ENCODE measurements at places on chromosomes 2 and 18.

- DNase-seq = no peak
Measured at GRCh38 chr2:25335971-25336370, 5.8 kb downstream of the DNMT3A start.

GRCh38 chr18:50559752-50560680 lies at the start of gene MAPK4:
Gene MAPK4 (plus strand): TSS chr18:50560087. CDS start chr18:50663959, 103,872 bp downstream.
- no peak for DNase-seq

- DNase-seq = peak; percentile 79
Measured at GRCh38 chr2:12716282-12717190, at the start of gene TRIB2. Gene TRIB2 (plus strand): TSS chr2:12716936. CDS start chr2:12718308, 1,372 bp downstream.

GRCh38 chr2:172540421-172540820 lies 15.5 kb upstream of the PDK1 start:
- DNase-seq = no peak

DNA sequence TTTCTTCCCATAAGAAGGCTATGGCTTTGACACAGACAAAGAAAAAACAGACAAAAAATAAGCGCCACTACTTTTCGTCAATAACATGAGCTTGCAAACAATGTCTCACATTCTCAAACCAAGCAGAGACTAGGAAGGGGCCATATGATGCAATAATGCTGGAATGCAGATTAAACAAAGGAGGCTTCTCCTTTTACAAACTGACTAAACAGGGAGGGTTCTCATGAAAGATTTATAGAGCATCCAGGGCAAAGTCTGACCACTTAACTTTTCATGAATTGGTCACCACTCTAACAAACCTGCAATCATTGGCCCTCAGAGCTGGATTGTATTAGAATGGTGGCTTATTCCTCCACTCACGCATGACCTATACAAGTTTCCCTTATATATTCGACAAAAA lies 663.3 kb upstream of the CHAC2 start:
- no peak for DNase-seq

GRCh38 chr2:102355526-102356380 lies at the start of gene IL18R1:
Gene IL18R1 (plus strand): TSS chr2:102355796. CDS start chr2:102362661, 6,865 bp downstream.
- peak; percentile 58 for DNase-seq

GRCh38 chr2:136443661-136444060 lies 321.7 kb upstream of the THSD7B start:
- no peak for DNase-seq

- no peak for DNase-seq
Measured at GRCh38 chr2:150204451-150204850, 283.0 kb downstream of the RND3 start.

- DNase-seq = no peak
Measured at GRCh38 chr18:74146756-74147155, 878 bp downstream of the FBXO15 start.

DNA sequence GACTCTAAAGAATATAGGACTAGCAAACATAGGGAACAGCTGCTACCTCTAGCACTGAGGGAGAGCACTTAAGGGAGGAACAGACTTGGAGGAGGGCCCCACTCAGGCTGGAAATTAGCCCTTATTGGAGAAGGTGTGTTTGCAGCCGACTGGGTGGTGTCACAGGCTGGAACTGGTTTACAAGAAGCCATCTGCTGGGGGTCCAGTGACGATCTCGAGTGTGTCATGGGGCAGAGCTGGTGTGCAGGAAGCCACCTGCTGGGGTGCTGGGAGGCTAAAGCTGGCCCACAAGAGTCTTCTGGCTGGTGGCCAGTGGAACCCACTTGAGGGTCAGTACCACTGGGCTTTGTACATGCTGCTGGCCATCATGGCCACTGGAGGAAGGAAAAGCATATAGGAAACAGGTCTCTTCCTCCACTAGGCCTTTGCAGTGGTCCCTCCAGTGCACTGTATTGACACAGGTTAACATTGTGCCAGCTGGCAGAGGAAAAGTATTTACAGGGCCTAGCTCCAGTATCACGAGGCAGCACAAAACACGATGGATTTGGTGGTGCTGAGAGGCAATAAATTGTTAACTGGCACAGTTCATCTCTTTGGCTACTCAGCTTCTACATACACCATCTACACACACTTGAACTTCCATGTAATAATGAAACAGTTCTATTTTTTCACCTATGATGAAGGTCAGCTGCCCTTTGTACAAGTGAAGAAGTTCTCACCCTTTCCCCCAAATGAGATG lies 43.6 kb downstream of the MAP3K20 start:
- DNase-seq = no peak

DNA sequence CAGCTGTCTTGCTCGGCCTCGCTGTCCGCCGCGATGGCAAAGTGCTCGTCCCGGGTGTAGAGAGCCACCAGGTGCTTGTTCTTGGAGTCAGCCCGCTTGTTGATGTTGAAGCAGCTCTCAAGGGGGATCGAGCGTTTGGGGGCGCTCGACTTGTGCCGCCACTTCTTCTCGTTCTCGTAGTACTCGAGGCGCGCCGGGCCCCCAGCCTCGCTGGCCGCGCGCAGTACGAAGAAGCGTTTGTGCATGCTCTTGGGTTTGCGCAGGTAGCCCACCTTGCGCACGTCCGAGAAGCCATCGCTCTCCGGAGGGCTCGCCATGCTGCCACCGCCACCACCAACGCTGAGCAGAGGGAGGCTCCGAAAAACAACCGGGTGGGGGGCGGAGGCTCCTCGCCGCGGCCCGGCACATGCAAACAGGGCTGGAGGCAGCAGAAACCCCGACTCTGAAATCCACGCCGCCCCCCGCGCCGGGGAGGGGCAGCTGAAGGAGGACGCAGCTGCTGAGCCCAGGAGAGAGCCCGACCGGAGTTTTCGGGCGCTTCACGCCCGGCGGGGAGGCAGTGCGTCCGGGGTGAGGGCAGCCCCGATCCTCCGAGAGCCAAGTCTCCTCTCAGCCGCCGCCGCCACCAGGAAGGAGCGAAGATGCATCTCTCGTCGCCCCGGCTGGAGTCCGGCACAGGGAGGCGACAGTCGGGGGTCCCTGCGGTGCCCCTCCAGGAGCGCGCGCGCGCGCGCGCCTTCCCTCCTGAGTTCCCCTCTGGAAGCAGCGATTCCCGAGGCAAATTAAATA lies 1.0 kb downstream of the IRS1 start:
- DNase-seq = peak; percentile 25

GRCh38 chr18:32167980-32168730 lies 21.7 kb upstream of the MEP1B start:
- no peak for DNase-seq

DNA sequence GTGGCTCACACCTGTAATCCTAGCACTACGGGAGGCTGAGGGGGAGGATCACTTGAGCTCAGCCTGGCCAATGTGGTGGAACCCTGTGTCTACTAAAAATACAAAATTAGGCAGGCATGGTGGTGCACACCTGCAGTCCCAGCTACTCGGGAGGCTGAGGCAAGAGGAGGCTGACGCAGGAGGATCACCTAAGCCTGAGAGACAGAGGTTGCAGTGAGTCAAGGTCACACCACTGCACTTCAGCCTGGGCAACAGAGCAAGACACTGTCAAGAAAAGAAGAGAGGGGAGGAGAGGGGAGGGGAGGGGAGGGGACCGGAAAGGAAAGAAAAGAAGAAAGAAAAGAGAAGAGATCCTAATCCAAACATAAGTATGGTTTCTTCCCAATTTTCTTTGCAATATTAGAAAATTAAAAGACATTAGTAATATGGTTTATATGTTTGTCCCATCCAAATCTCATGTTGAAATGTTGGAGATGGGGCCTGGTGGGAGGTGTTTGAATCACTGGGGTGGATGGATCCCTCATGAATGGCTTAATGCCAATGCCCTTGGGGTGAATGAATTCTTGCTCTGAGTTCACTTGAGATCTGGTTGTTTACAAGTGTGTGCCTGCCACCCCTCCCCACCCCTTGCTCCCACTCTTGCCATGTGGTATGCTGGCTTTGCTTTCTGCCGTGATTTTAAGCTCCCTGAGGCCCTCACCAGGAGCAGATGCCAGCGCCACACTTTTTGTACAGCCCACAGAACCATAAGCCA lies 50.7 kb downstream of the TRIP12 start:
- DNase-seq = no peak

DNA sequence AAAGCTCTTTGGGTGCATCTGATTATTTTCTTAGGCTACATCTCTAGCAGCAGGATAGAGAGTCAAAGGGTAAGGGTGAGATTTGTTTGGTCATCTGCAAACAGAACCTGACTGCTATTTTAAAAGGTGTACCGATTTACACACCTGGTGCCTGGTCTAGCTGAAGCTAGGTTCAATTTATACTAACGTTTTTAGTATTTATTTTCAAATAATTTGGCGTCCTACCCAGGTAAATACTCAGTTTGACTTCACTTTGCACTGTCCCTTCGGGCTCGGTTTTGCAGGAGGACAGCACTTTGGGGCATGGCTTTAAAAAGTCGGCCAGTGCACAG lies 683 bp downstream of the PTRHD1 start:
- DNase-seq = no peak

DNA sequence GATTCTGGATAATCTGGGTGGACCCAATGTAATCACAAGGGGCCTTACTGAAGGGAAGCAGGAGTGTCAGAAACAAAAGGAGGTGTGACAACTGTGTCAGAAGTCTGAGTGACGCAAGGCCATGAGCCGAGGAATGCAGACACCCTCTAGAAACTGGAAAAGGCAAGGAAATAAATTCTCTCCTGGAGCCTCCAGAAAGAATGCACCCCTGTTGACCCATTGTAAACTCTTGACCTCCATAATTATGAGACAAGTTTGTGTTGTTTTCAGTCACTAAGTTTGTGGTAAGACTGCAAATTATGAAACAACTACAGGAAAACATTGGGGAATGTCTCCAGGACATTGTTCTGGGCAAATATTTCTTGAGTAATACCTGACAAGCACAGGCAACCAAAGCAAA lies 47.3 kb upstream of the B3GNT7 start:
- DNase-seq = no peak

GRCh38 chr18:35775887-35776286 lies 194.3 kb downstream of the GALNT1 start:
- DNase-seq = no peak

- DNase-seq = no peak
Measured at GRCh38 chr2:178848335-178848734, 41.1 kb upstream of the TTN start.

GRCh38 chr18:79318142-79318673 lies 77.5 kb upstream of the NFATC1 start:
- no peak for DNase-seq

GRCh38 chr2:133600266-133600928 lies 32.1 kb upstream of the NCKAP5 start:
- DNase-seq = no peak

DNA sequence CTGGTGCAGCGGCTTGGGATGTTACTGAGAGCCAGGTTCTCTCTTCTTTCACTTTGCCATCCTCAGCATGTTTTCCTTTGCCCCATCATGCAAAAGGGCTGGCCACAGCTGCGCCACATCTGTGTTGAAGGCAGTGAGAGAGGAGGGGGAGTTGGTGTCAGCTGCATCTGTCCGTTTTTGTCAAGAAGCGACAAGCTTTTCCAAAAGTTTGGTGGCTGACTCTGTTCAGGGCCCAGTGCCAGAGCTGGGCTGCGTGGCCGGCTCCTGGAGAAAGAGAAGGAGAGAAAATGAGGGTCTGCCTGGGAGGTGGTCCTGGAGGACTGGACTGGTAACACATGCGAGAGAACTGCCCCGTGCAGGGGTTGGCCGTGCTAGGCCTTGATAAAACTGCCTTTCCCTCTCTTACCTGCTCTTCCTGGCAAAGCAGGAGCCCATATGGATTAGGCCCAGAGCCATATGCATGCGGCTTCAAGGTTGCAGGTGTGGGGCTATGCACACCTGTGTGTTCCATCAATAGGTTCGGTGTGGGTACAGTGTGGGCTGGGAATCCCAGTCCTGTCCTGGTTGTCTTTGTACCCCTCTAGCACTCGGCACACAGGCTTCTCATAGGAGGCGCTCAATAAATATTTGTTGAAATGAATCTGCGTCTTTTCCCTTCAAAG lies 9.0 kb downstream of the RNF144A start:
- DNase-seq = no peak

- no peak for DNase-seq
Measured at GRCh38 chr2:223995569-223995968, 38.3 kb downstream of the MRPL44 start.

- DNase-seq = no peak
Measured at GRCh38 chr2:188142636-188143295, 148.9 kb upstream of the GULP1 start.

DNA sequence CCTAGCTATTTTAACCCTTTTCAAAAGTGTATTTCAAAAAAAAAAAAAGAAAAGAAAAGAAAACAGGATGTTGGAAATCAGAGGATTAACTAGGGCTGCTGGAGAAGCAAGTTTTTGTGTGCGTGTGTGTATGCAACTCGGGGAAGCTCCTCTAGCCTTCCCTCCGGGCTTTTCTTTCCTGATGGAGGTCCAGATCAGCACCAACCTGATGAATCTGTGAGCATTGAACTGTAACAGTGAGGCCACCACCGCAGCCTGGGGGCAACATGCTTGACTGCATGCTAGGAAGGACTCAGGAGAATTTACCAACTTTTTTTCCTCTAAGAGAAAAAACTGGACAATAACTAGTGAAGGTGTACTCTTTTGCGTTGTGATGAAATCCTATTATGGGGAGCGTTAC lies 2.3 kb downstream of the OBSL1 start:
- no peak for DNase-seq

DNA sequence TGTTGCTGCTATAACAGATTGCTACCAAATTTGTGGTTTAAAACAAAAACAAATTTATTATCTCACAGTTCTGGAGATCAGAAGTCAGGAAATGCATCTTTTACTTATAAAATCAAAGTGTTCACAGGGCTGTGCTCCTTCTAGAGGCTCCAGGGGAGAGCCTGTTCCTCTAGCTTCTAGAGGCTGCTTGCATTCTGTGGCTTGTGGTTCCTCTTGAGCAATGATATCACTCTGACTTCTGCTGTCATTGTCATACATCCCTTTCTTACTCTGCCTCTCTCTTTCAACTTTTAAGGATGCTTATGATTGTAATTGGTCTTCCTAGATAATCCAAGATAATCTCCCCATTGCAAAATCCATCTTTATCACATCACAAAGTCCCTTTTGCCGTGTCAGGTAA lies 6.1 kb upstream of the DCC start:
- no peak for DNase-seq

DNA sequence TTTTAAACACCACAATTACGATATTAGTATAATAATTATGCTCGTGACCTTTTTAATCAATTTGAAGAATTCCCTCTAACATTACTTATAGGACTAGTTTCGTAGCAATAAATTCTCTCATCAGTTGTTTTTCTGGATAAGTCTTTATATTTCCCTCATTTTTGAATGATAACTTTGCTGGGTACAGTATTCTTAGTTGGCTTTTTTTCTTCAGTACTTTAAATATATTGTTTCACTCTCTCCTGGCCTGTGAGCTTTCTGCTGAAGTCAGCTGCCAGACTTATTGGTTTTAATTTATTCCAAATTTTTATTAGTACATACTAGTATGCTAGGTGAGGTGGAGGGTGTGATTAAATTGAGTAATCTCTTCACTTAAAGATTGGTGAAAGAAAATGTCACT lies 123.8 kb upstream of the CNTNAP5 start:
- no peak for DNase-seq

GRCh38 chr2:100978582-100979191 lies 23.4 kb upstream of the RPL31 start:
- DNase-seq = no peak

GRCh38 chr2:218282173-218282991 lies 9.9 kb downstream of the TMBIM1 start:
- DNase-seq = no peak
